Effector memory CD4-positive, alpha-beta T cell (primary cell): ENCODE measurements at places on chromosomes 3 and 15.

- H3K27me3 ChIP-seq, result no peaks in the 10 kb centered on the region
- H3K36me3 ChIP-seq, result peaks cover 58% of the 10 kb centered on the region
- H3K4me1 ChIP-seq, result peaks cover 4% of the 10 kb centered on the region
- peak overlapping the region; percentile 14 for H3K27ac ChIP-seq
Measured at GRCh38 chr3:10299679-10300078, 6.9 kb upstream of the GHRL start.

GRCh38 chr15:94002041-94002440 lies 229.3 kb upstream of the MCTP2 start:
- H3K36me3 ChIP-seq, result no peaks in the 10 kb centered on the region
- H3K27ac ChIP-seq, result no peak overlapping the region
- H3K4me1 ChIP-seq, result no peaks in the 10 kb centered on the region

DNA sequence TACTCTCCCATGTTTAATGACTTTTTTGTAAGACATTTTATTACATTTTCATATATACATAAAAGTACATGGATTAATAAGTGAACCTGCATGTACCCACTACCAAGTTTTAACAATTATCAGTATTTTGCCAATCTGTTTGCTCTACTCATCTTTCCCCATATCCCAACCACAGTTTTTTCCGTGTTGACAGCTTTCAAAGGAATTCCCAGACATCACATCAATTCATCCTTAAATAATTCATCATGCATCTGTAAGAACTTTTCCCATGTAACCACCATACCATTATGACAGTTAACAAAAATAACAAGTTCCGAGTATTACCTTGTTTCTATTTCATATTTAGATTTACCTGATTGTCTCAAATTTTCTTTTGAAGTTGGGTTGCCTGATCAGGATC lies 436.7 kb downstream of the PDCD6IP start:
- DNase-seq, result no peak
- H3K4me3 ChIP-seq, result no peak overlapping the region
- H3K36me3 ChIP-seq, result no peaks in the 10 kb centered on the region
- H3K4me1 ChIP-seq, result no peaks in the 10 kb centered on the region
- H3K27ac ChIP-seq, result no peak overlapping the region

GRCh38 chr15:100901702-100902435 lies 17.3 kb upstream of the LRRK1 start:
- no peak for DNase-seq
- no peaks in the 10 kb centered on the region for H3K4me1 ChIP-seq
- H3K4me3 ChIP-seq, result no peak overlapping the region
- no peaks in the 10 kb centered on the region for H3K27me3 ChIP-seq

DNA sequence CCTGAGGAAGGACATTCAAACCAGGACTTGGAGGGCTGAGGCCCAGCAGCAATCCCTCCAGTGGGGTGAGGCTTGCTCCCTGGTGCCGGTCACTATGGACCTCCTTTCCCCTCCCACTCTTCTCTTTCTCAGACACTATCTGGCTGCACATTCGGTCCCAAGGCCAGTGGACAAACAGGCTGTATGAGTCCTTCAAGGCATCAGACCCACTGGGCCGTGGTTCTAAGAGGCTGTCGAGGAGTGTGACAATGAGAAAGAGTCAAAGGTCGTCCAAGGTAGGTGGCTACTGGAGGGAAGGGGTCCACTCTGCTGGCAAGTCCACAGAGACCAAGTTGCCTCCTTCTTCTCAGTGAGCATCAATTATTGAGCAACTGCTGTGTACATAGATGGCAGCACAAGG lies 28.0 kb downstream of the NOX5 start:
- no peak for DNase-seq
- H3K4me1 ChIP-seq, result no peaks in the 10 kb centered on the region
- no peaks in the 10 kb centered on the region for H3K36me3 ChIP-seq
- H3K27me3 ChIP-seq, result no peaks in the 10 kb centered on the region

- peak overlapping the region; percentile 98 for H3K4me3 ChIP-seq
- peak overlapping the region; percentile 83 for H3K27ac ChIP-seq
- peak; percentile 37 for DNase-seq
- no peaks in the 10 kb centered on the region for H3K4me1 ChIP-seq
Measured at GRCh38 chr3:107523539-107524325, 970 bp downstream of the BBX start.

DNA sequence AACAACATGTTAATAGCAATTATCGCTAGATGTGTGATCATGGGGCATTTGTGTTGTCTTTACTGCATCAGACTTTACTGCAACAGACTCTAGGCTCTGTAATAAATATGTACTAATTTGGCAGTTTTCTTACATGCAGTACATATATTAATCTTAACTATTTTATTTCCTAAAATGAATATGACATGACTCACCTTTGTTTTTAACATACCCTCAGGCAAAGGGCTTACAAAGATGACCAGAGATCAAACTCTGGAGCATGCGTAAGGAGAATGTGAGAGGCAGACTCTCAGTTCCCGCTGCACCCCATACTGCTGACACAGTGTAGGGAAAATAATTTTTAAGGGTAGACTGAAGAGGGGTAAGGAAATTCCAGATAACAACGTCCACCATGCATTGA lies 7.2 kb upstream of the FAM174B start:
- H3K4me1 ChIP-seq, result no peaks in the 10 kb centered on the region
- H3K36me3 ChIP-seq, result no peaks in the 10 kb centered on the region
- no peak overlapping the region for H3K27ac ChIP-seq
- H3K27me3 ChIP-seq, result no peaks in the 10 kb centered on the region
- no peak overlapping the region for H3K4me3 ChIP-seq

GRCh38 chr3:100104442-100104798 lies 9.9 kb downstream of the FILIP1L start:
- no peaks in the 10 kb centered on the region for H3K27me3 ChIP-seq
- no peaks in the 10 kb centered on the region for H3K4me1 ChIP-seq
- no peak overlapping the region for H3K4me3 ChIP-seq
- no peak for DNase-seq

DNA sequence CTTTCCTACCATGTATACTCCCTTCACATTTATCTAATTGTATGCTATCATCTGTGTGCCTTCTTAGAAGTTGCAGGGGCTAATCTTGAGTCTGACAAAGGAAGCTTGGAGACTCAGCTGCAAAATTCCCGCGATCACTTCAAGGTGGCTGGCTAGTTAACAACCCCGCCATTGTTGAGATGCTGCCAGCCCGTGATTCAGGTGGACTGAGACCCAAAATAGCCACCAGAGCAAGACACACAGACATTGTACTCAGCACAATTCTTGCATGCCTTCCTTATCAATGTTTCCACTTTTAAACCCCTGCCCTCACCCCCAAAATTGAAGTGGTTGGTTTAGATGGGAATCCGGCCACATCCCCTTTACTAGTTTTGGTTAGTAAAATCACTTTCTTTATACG lies 225.8 kb upstream of the ZNF717 start:
- H3K4me3 ChIP-seq, result no peak overlapping the region
- no peaks in the 10 kb centered on the region for H3K27me3 ChIP-seq
- H3K4me1 ChIP-seq, result no peaks in the 10 kb centered on the region
- no peaks in the 10 kb centered on the region for H3K36me3 ChIP-seq

DNA sequence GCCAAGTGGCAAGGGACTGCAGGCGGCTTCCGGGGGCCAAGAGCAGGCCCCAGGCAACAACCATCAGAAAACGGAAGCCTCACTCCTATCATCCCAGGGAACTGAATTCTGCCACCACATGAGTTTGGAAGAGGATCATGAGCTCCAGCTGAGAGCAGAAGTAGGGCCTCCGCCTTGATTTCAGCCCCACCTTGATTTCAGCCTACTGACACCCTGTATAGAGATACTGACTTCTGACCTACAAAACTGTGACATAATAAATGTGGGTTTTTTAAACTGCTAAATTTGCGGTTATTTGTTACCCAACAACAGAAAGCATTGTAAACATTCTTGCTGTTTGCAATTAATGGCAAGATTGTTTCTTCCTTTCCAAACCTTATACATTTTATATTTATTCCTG lies 21.6 kb upstream of the RARRES1 start:
- no peak for DNase-seq
- H3K27ac ChIP-seq, result no peak overlapping the region
- H3K4me1 ChIP-seq, result no peaks in the 10 kb centered on the region
- H3K4me3 ChIP-seq, result no peak overlapping the region

DNA sequence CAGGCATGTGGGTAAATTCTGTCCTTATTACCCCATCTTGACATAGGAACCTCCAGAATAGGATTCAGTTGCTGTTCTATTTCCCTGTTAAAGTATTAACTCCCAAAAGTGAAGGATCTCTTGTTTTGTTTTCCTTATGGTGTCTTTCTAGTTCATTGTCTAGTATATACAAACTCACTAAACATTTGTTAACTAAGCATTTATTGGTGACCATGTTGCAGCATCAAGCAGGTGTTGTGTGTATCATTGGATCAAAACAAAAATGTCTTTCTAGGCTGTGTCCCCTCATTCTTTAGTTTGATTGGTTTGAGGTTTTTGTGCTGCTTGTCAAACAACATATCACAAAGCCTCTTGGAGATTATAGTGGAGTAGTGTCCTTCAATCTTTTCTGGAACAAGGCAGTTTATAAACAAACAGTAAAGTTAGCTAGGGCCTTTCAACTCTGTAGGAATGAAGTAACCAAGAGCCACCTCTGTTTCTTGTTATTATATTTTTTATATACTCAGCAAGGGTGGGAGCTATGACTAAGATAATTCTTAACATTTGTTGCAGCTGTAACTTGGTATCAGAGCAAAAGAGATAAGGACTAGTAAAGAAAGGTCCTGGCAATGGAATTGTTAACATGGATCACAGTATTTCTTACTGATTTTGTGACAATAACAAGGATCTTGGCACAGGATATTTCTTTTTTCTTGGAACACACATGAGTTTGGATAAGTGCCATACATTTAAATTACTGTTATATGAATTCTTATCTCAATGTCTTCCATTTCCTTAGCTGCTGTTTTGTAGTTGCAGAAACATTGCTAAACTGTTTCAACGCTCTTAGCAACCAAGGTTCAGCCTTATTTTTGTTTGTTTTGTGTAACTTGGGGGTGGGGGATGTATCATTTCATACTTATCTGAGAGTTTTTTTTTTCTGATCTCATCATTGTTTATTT lies 49.3 kb downstream of the TMOD3 start:
- DNase-seq, result no peak
- no peak overlapping the region for H3K27ac ChIP-seq
- no peaks in the 10 kb centered on the region for H3K27me3 ChIP-seq
- no peak overlapping the region for H3K4me3 ChIP-seq
- H3K36me3 ChIP-seq, result peaks cover 5% of the 10 kb centered on the region

- DNase-seq, result no peak
- H3K36me3 ChIP-seq, result no peaks in the 10 kb centered on the region
- H3K27me3 ChIP-seq, result no peaks in the 10 kb centered on the region
- no peaks in the 10 kb centered on the region for H3K4me1 ChIP-seq
Measured at GRCh38 chr3:64144241-64144900, 80.9 kb downstream of the PRICKLE2 start.

- no peaks in the 10 kb centered on the region for H3K27me3 ChIP-seq
- no peak for DNase-seq
- no peaks in the 10 kb centered on the region for H3K4me1 ChIP-seq
- no peaks in the 10 kb centered on the region for H3K36me3 ChIP-seq
- no peak overlapping the region for H3K4me3 ChIP-seq
Measured at GRCh38 chr3:138049157-138049919, 39.4 kb downstream of the CLDN18 start.

DNA sequence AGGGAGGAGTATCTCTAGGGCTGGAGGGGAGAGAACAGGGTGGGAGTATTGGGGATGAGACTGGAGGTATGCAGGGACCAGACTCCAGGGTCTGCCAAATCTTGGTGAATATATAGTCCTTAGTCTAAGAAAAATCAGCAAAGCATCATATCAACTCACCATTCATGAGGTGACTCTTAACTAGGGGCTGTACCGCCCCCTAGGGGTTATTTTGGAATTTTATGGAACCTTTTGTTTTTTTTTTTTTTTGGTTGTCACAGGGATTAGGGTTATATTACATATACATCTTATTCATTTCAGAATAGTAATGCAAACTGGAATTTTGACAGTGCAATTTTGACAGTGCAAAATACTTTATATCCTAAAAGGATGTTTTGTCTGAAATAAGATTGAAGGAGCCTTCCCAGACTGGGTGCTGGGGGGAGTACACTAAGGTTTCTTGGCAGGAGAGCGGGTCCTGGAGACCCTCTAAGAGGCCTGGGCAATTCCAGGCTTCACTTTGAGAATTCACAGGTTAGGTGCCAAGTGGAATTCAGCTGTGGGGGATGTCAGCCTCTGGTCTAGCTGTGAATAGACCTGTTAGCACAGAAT lies 7.5 kb downstream of the CMTM7 start:
- H3K36me3 ChIP-seq, result no peaks in the 10 kb centered on the region
- H3K4me3 ChIP-seq, result no peak overlapping the region
- DNase-seq, result no peak
- H3K4me1 ChIP-seq, result peaks cover 38% of the 10 kb centered on the region

DNA sequence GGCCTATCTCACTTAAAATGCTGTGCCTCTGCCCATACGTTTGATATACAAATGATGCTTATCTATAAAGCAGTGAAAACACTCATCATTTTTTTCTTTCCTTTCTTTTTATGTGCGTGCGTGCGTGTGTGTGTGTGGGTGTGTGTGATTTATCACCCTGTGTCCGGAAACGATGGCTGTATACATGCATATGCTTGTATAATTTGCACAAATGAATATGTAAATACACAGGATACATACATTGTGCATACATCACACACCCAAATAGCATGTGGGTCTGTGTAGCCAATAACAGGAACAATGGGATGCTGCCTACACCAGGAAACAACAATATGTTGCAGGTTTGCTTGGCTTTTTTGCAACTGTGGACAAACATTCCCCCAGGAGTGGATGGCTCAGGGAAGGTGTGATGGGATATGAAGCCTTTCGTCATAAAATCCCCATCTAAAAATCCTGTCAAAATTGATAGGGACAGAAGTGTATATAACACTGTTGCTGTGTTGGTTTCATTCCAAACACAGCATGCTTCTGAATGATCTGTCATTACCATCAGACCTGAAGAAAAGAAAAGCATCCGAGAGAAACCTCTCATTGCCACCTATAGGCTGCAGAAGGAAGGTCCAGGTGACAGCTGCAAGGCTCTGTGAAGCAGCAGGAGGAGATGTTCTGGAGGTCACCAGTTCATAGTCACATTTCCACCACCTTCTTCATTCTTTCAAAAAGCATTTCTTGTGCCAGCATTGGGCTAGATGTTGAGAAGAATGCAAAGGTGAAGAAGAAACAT lies 503.9 kb upstream of the NR2F2 start:
- no peaks in the 10 kb centered on the region for H3K36me3 ChIP-seq
- H3K27ac ChIP-seq, result no peak overlapping the region
- no peaks in the 10 kb centered on the region for H3K4me1 ChIP-seq
- H3K4me3 ChIP-seq, result no peak overlapping the region

GRCh38 chr3:169545606-169546005 lies 117.9 kb downstream of the MECOM start:
- no peak overlapping the region for H3K4me3 ChIP-seq
- DNase-seq, result no peak
- no peaks in the 10 kb centered on the region for H3K27me3 ChIP-seq
- H3K27ac ChIP-seq, result no peak overlapping the region
- H3K36me3 ChIP-seq, result no peaks in the 10 kb centered on the region
